ENCODE measurements at places on chromosomes 6 and 20.

GRCh38 chr6:41692080-41692675 lies 43.2 kb downstream of the TFEB start:
- no peak for DNase-seq

- DNase-seq = no peak
These were observed 550 bp downstream of the PLAGL2 start for GRCh38 chr20:32206760-32207625.

GRCh38 chr20:46746956-46747526 lies 37.6 kb downstream of the SLC2A10 start:
- DNase-seq = no peak

DNA sequence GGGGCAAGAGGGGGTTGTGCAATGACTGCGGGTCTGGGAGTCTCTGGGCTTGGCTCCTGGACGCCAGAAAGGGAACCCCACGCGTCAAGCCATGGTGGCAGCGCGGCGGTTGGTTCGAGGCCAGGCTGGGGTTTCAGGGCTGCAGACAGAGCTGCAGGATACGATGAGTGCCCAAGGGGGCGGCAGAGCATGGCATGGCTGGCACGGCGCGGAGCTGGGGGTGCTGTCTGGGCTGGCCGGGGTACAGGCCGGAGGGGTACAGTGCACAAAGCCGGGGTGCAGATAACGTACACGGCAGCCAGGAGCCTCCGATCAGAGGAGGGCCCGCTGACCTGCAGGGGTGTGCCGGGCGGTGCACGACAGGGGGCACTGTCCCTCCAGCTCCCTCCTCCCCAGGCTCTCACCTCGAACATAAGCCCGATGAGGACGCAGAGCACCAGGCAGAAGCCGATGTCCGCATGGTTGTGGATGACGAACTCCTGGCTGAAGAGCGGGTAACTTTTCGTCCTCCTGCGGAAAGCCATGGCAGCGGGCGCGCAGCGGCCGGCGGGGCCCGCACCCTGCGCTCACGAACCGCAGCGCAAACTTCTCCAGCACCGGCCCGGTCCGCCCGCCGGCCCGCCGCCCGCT lies 353 bp downstream of the TRAM2 start:
- peak; percentile 84 for DNase-seq

DNA sequence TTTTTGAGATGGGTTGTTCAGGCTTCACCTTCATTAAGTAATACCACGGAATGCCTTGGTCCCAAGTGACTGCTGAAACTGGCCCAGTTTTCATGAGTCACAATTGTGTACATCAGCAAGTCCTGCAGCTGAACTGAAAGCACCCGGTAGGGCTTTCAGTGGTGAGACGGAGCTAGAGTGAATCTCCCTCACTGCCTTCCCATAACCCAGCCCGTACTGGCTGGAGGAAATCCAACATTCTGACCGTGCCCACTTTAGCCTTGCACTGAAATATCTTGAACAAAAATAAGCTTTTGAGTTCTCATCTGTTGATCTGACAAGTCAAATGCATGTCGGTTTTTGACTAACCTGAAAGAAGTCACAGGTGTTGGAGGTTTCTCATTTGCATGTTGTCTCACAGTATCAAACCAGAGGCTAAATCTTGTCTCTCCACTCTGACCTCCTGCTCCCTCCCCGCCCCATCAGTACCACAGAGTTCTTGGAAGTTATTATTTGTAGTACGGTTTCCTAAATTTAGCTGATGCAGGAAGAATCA lies 35.9 kb downstream of the DUSP22 start:
- no peak for DNase-seq

DNA sequence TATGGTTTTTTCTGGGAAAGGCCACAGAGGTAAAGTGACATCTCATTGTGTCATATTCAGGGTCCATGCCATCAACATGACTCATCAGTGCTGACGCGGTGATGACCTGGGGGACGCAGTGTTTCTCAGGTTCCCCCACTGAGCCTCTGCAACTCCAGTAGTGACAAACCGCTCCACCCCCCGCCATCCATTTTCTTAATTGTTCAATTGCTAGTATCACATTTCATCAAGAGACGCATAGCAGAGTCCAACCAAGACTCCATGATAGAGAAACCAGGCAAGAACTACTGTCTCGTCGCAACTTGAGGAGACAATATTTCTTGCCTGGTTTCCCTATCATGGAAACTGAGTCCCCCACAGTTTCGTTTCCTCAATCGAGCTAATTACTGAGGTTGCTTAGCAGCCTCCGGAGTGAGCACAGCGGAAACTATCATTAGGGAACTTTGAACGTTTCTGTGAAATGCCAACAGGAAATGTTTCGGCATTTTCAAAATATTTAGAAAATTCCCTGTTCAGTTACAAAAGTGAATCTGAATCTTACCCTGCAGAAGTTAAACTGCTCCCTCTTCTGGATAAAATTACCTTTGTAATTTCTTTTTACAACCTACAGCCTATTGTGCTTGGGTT lies 12.2 kb upstream of the SERPINB1 start:
- peak; percentile 75 for DNase-seq

DNA sequence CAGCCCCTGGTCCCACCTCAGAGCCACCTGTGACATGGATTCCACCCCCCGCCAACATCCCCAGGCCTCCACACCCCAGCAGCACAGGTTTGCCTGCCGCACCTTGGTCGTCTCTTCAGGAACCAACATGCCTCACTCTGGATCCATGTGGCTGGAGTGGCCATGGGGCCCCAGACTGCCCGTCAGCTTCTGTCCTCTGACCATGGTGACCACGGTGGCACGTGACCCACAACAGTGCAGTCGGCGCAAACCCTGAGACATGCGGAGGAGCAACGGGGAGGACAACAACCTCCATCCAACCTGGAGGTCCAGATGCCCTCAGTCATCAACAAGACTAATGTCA lies 85.6 kb downstream of the ANKRD60 start:
- DNase-seq = no peak

- DNase-seq = peak; percentile 68
These were observed 3.5 kb upstream of the ACAT2 start for GRCh38 chr6:159758031-159759001.

GRCh38 chr20:4813076-4813862 lies 91.6 kb downstream of the PRND start:
- DNase-seq = no peak

GRCh38 chr20:45311589-45312211 lies 3.6 kb upstream of the MATN4 start:
- DNase-seq = peak; percentile 33

GRCh38 chr20:52830598-52830997 lies 141.6 kb upstream of the TSHZ2 start:
- DNase-seq = no peak

- DNase-seq = no peak
These were observed 194.9 kb upstream of the STXBP5 start for GRCh38 chr6:147009358-147009757.

- DNase-seq = no peak
These were observed 155.1 kb upstream of the ENPP5 start for GRCh38 chr6:46325561-46326530.

GRCh38 chr6:37547564-37548061 lies 47.9 kb upstream of the CCDC167 start:
- no peak for DNase-seq

DNA sequence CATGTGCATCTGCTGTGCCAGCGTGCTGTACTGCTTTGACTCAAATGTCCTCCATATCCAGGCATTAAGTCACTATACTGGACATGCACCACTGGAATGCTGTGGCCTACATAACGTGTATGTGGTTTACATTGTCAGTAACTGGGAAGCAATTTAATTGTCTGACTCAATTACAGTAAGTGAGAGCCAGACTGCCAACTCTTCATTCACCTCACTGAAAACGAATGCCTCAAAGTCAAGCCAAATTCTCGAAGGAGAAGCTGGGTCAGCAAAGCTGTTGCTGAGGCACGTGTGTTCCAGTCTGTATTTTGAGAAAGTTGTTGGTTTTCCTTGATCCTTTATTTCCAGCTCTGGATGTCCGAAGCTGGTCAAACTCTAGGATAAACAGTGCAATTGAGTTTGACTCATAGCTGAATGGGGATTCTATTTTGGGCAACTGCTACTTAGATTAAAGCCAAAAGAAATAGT lies 534.3 kb downstream of the COL12A1 start:
- DNase-seq = no peak

GRCh38 chr20:59743767-59744485 lies 139.6 kb downstream of the PHACTR3 start:
- no peak for DNase-seq

DNA sequence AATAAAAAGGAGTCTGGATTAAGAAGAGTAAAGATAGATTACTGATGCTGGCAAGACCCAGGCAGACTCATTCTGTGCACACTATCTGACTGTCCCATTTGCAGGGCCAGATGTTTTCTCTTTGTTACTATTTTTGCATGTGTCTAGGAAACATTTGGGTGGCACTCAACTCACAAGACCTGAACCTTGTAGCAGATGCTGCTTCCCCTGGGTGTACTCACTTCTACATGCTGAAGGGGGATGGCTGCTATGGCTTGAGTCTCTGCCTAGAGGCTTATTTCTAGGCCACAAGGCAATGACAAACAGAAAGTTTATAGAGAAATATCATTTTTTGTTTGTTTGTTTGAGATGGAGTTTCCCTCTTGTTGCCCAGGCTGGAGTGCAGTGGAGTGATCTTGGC lies 351.4 kb downstream of the FOXA2 start:
- no peak for DNase-seq

- peak; percentile 34 for DNase-seq
These were observed 12.8 kb downstream of the NHSL1 start for GRCh38 chr6:138486249-138487101.

DNA sequence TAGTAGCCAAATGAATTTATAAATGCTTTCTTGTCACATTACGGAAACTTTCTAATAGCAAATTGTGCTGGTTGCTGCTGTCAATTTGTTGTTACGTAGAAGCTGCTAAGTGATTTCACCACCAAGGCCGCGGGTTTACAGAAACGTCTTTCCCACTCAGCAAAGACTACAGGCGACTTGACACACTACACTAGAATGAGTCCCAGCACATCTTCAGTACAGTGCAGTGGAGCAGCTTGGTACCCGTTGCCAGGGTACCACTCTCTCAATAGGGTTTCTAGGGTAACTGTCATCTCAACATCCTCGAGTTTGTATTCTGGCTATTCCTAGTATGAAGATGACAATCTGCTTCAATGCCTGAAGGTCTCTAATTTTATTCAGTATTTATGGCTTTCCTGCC lies 22.7 kb upstream of the ZDHHC14 start:
- DNase-seq = no peak

DNA sequence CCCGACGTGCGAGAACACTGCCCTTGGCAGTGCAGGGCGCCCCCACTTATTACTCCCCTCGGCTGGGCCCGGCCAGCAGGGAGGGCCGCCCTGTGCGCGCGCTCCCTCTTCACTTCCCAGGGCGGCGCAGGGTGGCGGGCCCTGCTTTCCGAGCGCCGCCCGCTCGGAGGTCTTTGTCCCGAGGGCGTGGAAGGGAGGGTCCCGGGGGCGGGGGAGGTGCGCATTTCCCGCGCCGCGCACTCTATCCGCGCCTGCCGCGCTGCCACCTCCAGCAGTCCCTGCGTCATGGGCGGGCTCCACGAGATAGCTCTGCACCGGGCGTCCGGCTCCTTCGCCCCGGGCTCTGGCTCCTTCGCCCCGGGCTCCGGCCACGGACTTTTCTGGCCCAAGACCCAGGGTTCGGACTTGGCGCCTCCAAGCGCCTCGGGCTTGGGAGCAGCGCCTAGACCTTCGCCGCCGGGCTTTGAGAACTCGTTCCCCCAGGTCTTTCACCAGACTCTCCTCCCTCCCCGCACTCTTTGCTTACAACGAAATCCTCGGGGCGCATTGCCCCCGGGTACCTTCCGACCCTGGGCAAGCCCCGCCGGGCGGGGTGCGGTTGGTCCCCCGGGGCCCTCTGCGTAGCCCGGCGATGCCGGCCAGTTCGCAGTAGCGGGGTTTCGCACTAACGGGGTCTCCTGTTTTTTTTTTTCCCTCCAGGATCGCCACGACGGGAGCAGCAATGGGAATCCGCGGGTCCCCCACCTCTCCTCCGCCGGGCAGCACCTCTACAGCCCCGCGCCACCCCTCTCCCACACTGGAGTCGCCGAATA lies 1.6 kb downstream of the TFAP2C start:
- DNase-seq = no peak

GRCh38 chr20:62758226-62758912 lies 37.9 kb upstream of the MRGBP start:
- no peak for DNase-seq

- DNase-seq = peak; percentile 71
These were observed 155.8 kb upstream of the AFDN start for GRCh38 chr6:167670938-167671338.

GRCh38 chr6:50381099-50381415 lies 331.3 kb upstream of the DEFB112 start:
- DNase-seq = no peak

- DNase-seq = peak; percentile 54
These were observed 612 bp downstream of the ADAT2 start for GRCh38 chr6:143449714-143450452.

DNA sequence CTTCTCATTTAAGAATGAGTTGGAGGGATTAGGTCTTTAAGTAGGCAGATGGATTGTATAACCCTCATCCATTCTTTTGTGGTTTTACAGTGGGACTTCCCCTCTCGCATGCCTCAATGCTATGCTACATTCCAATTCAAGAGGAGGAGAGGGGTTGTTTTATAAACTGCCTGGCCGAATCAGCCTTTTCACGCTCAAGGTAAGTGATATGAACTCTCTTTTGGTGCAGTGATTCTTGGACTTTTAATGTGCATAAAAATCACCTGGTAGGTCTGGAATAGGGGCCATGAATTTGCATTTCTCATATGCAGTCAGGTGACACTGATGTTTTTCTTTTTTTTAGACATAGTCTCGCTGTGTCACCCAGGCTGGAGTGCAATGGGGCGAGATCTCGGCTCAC lies 10.8 kb downstream of the ASXL1 start:
- DNase-seq = no peak

DNA sequence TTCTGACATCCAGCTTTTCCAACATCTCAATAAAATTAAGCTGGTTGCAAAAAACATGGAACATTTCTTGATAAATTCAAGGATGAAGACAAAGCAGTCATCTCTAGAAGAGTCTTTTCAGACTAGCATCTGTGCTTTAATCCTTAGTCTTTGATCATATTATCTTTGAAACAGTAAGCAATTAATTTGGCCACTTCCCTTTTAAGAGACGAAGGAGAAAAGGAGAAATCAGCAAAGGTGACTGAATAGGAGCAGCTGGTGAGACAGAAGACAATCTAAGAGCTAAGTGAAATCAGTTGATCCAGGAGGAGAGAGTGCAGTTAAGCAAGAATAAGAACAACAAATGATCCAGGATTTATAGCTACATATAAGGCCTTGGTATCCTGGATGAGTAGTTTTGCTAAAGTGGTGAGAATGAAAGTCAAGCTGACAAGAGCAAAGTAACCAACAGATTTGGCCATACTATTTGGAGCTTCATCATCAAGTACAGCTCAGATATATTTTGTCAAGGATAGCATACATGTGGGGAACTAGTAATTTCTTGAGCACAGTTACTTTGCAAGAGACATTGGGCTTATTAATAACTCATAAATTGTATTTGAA lies 215.5 kb downstream of the ADGB start:
- no peak for DNase-seq

- DNase-seq = no peak
These were observed 38.7 kb downstream of the FKBP5 start for GRCh38 chr6:35650015-35650414.

DNA sequence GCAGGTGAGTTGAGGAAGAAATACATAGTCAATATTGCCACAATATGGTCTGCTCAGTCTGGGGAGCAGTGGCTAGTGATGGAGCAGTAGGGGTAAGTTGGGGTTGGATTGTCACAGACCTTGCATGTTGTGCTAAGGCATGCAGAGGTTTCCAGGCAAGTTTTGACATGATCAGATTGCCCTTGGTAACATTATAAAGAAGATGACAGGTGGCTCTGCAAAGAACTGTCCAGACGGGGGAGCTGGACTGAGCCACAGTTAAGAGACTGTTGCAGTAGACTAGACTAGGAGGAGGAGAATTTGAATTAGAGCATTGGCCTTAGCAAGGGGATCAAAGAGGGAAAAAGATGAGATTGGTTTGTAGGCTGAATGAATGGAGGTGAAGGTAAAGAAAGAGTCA lies 23.4 kb downstream of the ATRN start:
- DNase-seq = no peak

Measured in HepG2 (cell line).